ENCODE measurements at places on chromosomes 6 and 20.

DNA sequence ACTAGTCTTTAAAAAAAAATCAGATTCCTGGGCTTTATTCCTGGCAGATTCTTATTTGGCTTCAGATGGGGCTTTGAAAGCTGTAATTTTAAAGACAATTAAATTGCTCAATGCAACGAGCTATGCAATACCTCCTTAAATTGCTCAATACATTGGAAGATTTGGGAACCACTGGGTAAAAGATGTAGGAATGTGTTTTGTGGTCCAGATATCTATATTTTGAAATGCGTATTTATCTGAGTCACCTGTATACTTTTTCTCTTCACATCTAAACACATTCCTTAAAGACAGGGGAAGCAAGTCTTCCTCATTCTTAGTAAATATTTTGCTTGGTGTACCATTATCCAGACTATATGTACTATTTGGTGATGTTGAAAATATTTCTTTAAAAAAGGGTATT is 29.6 kb upstream of the MAP7 start:
- no peak for DNase-seq

- no peak for DNase-seq
Measured at GRCh38 chr20:4089756-4090487, 74.6 kb upstream of the RNF24 start.

DNA sequence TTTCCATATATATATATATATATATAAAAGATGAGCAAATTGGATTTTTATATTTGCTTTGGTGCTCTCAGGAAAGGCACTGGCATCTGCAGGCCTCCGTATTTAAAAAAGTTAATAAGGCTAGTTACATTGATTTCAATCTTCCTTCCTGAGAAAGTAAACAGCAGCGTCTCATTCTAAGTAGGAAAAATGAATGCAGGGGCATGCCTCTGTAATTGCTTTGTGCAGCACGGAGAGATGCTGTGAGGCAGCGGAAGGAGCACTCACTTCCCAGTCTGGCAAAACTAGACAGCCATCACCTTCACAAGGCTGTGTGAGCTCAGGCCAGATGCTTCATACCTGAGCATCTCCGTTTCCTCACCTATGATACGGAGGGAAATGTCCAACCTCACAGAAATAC is 303.7 kb downstream of the PTPRT start:
- DNase-seq = no peak

- DNase-seq = no peak
Measured at GRCh38 chr20:8389381-8390036, 257.4 kb downstream of the PLCB1 start.

GRCh38 chr6:52371656-52372191 is 9.8 kb downstream of the PAQR8 start:
- no peak for DNase-seq

DNA sequence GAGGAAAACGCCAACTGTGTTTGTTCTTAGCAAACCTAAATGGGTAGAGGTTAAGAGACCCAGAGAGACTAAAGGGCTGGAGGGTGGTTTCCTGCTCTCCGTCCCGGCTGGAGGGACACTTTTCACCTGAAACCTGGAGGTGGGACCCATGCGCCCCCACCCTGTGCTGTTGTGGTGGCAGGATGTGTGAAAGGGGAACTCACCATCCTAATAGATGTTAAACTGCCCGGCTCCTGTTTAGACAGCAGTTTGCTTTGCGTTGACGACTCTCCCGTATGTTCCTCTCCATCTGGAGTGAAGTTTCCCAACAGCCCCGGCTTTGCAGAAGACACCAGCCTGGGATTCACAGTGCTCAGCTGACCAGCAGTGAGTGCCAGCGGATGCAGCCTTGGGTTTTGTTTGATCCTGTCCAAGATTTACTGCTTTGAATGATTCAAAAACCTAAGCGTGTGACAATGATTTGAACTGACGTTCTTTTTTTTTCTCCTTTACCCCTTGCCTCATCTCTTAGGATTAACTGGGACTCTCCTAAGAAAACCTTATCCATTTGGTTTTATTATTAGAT is 66.0 kb downstream of the CDH4 start:
- no peak for DNase-seq

DNA sequence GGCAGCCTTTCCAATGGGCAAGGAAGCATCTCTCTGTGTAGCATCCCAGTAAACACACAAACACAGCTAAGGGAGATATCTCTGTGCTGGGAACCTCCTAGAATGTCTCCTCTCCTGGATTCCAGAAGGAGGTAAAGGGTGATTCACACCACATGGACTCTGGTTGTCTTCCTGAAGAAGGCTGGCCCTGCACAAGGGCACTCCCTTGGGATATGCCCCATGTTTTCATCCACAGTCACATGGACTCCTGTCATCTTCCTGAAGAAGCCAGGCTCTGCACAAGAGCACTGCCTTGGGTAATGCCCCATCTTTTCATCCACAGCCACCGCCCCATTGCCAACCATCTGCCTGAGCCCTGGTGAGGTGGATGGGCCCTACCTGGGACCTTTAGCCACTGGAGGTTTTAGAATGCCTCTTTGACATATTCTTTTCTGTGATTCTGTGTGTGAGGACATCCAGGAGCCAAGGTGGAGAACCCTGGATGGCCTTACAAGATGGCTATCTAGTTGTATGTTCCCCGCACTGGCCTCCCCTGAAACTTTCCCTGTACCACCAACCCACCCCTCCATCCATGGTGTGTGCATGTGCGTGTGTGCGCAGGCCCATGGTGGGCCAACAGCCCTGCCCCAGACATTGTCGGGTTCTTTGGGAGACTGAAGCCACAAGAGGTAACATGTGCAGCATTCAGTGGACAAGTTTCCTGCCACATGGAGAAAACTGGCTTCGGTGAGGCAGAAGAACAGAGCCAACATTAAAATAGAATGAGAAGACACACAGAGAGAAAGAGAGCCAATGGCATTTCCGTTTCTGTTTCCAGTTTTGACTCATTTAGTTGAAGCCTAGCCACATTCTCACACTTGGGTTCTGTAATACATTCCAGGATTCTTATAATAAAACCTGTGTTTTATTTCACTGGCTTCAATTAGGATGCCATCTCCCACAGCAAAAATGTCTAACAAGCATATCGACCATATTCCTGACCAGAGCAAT is 110.2 kb upstream of the CST7 start:
- no peak for DNase-seq

DNA sequence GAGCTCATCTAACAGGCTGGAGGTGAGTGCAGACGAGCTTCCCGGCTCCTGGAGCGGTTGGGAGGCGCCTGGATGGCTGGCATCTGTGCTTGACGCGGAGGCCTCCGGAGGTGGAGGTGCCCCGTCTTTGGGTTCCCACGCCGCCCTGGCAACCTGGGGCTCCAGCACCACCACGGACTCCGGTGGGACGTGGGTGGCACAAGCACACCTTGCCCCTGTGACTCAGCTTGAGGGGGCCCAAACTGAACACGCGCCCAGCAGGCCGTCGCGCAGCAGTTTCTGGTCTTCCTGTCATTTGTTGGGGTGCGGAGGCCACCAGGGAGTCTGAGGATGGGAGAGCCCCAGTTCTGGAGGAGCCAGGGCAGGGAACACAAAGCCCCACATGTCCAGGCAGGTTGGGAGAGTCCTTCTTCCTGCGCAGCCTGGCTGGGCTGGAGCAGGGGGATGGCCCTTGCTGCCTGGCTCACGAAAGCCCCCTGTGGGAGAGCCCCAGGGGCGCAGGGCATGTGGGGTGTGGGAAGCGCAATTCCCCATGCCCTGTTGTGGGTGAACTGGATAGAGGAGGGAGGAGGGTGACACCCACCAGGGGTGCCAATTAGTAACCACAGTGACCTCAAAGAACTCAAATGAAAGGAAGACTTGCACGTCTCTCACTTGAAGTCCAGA is 1378.6 kb upstream of the DEFB115 start:
- no peak for DNase-seq

DNA sequence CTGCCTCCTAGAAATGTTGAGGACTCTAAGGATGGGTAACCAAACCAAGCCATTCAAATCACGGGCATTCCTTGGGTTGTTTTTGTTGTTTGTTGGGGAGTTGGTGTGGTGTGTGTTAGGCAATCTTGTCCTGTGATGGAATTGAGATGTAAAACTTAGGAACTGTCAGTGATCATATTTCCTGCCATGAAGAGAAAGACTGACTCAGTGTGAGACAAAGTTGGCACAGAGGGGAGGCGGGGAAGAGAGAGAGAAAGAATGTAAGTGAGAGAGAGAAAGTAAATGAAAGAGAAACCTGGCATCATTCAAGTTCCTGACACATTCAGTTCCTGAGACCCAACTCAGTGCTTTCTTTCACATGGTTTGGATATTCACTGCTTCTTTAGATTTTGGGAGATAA is 21.6 kb upstream of the FBXO30 start:
- no peak for DNase-seq

- DNase-seq = no peak
Measured at GRCh38 chr6:163356324-163356723, 58.2 kb upstream of the QKI start.

DNA sequence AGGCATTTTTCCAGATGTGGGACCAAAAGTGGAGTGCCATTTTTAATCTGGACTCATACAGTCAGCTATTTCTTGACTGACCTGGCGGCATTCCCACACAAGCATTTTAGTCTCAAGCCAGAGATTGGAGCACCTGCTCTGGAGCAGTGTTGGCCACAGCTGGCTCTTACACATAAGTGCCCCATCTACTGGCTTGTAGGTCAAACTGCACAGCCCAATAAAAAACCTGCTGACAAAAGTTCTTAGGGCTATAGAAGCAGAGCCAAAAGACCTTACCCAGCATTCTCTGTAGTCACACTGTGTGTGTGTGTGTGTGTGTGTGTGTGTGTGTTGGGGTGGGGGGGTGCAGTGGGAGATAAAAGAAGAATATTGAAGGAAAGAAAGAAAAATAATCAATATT is 38.6 kb upstream of the SENP6 start:
- DNase-seq = no peak

DNA sequence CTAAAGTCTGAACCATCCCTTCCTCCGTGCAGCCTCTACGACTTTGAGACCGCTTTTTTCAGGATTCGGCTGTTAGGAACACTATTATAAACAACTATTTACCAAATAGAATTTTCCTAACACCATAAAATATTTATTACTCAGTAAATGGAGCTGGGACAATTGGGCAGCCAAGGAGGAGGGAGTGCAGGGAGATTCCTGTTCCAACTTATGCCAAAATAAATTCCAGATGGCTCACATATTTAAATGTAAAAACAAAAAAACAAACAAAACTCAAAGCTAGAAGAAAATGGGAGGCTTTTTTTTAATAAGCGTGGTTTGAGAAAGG is 48.1 kb downstream of the TCP11 start:
- no peak for DNase-seq

GRCh38 chr6:97174471-97174870 is 108.5 kb downstream of the MMS22L start:
- DNase-seq = no peak

GRCh38 chr6:133183691-133184090 is 57.5 kb upstream of the EYA4 start:
- no peak for DNase-seq

DNA sequence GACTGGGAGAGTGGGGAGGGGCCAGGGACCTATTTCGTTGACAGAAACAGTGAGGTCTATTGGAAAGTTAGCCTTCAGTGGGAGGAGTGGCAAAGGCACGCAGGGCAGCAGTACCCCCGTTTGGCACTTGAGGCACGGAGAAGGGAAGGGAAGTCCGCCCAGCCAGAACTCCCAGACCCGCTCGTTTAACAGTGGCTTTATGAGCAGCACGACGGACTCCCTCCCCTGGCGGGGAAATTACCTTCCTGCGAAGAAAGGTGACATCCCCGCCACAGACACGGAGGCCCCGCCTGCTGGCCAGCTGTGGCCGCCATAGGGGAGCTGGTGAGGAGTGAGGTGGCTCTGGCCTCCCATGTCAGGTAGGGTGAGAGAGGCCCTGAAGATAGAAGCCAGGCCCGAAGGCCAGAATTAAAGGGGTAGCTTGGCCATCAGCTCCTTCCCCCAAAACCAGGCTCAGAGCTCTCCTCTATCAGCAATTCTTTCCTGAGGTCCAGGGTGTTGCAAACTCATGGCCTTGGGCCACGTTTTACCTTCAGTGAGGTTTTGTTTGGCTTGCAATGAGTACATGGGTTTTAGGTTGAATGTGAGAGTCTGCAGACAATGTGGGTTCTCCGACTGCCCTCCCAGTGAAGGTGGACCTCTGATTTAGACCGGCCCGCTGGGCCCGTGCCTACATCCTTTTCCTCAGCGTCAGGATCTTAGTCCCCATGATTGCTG is 123.7 kb downstream of the MRPL14 start:
- DNase-seq = no peak

DNA sequence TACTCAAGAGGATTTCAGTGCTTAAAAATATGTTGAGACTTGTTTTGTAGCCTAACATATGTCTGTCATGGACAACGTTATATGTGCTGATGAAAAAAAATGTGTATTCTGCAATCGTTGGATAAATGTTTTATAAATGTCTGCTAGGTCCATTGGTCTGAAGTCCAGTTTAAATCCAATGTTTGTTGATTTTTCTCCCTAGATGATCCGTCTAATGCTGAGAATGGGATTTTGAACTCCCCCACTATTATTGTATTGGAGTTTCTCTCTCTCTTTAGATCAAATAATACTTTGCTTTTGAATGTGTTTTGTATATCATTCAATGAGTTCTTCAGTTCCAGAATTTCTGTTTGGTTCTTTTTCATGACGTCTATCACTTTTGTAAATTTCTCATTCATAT is 44.9 kb downstream of the CYB5R4 start:
- DNase-seq = no peak

GRCh38 chr6:38078671-38079070 is 259.1 kb downstream of the ZFAND3 start:
- DNase-seq = no peak

DNA sequence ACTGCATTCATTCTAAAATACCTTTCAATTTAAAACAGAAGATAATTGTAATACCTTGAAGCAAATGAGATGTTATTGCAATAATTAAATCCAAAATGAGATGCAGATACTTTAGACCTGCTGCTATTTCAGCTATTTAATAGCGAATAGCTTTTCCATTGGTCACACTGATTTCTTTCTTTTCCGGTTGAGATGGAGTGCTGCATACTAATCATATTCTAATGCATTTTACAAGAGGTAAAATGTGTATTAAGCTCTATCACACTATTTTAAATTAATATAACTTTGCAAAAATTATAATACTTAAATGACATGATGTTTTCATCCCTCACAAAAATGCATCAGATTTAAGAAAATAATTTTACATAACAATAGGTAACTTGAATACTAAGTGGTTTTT is 74.0 kb downstream of the ADGRB3 start:
- no peak for DNase-seq

DNA sequence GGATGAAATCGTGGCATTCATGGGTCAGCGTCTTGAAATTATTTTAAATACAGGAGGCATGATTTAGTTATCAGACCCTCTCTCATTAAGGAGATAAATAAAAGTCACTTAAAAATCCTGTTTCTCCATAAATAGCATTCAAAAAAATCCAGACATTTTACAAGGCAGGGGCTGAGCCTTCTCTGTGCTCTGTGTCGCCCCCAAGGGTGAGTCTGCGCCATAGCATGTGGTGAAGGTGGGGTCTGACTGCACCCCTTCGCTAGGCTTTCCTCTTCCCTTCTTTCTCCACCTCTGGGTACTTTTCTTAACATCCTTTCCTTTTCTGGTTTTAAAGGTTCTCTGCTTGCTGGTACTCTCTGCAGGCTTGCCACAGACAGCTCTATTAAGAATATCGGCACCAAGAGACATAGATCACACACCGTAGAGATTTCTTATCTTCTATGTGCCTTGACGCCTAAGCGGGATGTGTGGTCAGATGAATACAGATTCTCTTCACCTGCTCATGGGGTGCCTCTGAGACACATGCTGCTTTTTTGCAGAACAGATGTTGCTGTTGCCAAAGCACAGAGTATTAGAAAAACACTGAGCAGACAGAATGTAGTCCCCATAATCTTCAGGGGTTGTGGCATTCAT is 20.1 kb upstream of the FAM209A start:
- DNase-seq = no peak
